ENCODE measurements at places on chromosomes 4 and X.

GRCh38 chrX:1852082-1852481 is 237.2 kb downstream of the ASMT start:
- DNase-seq = no peak

- DNase-seq = no peak
These were observed 21.2 kb upstream of the LAMTOR3 start for GRCh38 chr4:99915449-99915848.

DNA sequence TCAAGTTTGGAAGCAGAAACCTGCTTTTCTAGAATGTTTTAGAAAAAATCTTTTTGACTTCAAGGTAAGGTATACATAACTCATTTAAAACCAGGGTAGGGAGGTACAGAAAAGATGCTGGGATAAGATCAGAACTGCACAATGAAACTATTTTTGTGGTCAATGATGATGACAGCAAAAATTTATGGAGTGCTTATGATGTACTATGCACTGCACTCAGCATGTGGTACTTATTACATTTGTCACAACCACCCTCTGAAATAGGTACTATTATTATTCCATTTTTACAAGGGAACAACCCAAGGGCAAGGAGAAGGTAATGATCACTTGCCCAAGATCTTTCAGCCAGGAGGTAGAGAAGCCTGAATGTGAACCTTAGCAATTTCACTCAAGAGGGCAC is 8.0 kb downstream of the GPM6B start:
- no peak for DNase-seq

- no peak for DNase-seq
These were observed 78.1 kb upstream of the GPC4 start for GRCh38 chrX:133493366-133493765.

DNA sequence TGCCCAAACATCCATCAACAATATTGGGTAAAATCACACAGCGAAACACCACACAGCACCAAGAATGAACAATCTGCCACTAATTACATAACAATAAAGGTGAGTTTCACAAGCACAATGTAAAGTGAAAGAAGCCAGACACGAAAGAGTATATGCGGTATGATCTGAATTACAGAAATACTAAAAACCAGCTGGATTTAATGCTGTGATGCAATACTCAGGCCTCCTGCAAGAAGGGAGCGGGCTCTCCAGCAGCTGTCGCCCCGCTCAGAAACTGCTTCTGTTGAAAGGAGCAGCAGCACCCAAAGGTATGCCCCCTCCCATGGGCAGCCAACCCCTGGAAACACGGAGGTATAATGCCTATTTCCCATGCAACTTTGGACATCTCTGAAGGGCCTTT is 77.0 kb downstream of the PAPSS1 start:
- no peak for DNase-seq

- DNase-seq = no peak
These were observed 150.2 kb downstream of the VEGFC start for GRCh38 chr4:176642472-176642871.

GRCh38 chr4:133996431-133997121 is 205.0 kb downstream of the PABPC4L start:
- DNase-seq = no peak

DNA sequence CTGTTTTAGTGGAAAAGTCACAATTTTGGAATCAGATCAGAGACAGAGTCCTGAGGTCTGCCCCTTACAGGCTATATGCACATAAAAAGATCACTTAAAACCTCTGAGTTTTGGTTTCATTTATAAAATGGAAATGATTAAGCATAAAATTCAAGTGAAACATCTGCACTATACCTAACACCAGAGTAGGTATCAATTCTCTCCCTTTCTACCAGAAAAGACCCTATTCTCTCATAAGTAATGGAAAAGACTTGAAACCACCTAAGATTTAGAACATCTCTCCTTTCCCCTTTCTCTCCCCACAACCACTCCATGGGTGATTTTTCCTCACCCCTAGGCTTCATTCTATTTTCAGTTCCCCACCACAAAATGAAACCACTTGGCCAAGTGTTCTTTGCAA is 907 bp downstream of the LHFPL1 start:
- DNase-seq = no peak

GRCh38 chr4:105996845-105997244 is 101.6 kb downstream of the NPNT start:
- DNase-seq = no peak

DNA sequence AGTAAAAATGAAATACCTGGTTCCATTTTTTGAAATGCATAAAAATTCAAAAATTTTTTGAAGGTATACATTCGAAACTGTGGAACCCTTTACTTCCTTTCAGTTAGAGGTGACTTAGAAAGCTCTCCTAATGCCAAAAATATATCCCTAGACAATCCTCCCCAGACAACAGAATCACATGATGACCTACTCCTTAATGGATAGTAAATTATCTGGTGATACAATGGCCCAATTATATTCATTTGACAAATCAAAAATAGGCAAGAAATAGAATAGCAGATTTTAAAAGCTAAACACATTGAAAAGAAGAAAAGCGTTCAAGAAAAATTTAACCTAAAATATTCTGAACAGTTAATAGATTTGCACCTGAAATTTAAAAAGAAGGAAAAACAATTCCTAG is 3.5 kb upstream of the UGT2A2 start:
- no peak for DNase-seq

- no peak for DNase-seq
These were observed 45.4 kb downstream of the CEP135 start for GRCh38 chr4:55993994-55994663.

GRCh38 chr4:47972181-47972580 is 44.3 kb downstream of the CNGA1 start:
- DNase-seq = no peak

GRCh38 chrX:101550362-101550750 is at the start of gene ARMCX1:
TSS of gene ARMCX1 (plus strand) at chrX:101550547. CDS start at chrX:101552931, 2,384 bp downstream.
- peak; percentile 14 for DNase-seq

GRCh38 chr4:55143858-55144257 is 18.5 kb upstream of the KDR start:
- no peak for DNase-seq

DNA sequence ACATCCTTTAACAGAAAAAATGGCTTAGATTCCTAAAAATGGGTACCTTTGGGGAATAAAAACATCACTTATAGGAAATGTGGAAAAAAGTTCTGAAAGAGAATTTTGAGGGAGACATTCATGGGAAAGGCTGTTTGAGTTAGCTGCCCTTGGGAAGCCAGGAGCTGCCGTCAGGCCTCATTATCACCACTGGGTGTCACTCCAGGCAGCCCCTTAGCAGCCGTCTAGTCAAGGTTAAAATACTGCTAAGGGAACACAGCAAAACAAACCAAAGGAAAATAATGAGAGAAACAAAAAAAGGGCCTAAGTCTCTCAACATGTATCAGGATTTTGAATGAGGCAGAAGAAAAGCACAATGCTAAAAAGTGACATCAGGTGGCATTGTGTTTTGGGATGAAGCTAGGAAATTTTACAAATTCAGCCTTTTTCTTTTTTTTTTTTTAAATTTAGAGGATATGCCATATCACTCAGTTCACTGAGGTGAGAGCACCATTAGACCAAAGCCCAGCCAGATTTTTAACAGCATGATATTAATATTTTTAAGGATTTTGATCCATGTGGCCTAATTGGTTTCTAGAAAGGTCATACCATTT is 235.3 kb downstream of the GPAT3 start:
- no peak for DNase-seq

GRCh38 chr4:169115897-169116254 is 105.8 kb upstream of the CBR4 start:
- DNase-seq = no peak

GRCh38 chrX:56505866-56506265 is 57.6 kb upstream of the UBQLN2 start:
- DNase-seq = no peak

DNA sequence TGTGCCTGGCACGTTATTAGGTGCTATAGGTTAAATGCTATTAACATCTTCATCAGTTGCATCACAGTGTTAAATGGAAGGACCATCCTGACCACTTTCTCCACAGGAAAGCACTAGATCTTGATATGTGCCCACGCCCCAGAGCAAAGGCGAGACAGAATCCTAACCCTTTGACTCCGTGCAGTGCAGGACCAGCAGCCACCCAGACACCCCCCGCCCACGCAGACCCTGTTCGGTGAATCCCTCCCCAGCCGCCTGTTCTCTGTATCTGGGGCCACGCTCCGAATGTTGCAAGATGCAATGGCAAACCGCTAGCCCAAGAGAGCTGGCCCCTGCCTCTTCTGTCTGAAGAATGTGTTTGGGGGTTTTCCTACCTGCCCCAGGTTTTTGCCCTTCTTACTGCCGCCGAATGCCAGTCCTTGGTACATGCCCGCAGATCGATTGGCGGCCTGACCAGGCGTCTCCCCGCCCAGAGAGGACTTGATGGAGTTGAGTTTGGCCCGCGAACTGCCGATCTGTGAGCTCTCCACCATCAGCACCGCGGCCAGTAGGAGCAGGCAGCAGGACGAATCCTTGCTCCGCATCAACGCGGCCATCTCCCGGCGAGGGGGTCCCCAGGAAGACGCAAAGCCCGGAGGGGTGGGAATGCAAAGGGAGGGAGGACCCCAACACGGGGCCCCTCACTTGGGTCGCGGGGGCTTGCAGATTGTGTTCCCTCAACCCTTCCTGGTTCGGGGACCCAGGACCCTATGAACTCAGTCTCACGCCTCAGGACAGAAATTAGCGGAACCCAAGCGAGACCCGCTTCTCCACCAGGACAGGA is 906 bp downstream of the DKK2 start:
- DNase-seq = no peak

- DNase-seq = no peak
These were observed 15.4 kb downstream of the AFP start for GRCh38 chr4:73451404-73451803.

- DNase-seq = no peak
These were observed 262.7 kb downstream of the DHX15 start for GRCh38 chr4:24321616-24322015.
